ENCODE measurements at places on chromosomes 11 and 22. TPM values are rescaled to one million over a fixed set of nuclear protein-coding genes. Genes with fewer than 3 reads are reported as not detected.

DNA sequence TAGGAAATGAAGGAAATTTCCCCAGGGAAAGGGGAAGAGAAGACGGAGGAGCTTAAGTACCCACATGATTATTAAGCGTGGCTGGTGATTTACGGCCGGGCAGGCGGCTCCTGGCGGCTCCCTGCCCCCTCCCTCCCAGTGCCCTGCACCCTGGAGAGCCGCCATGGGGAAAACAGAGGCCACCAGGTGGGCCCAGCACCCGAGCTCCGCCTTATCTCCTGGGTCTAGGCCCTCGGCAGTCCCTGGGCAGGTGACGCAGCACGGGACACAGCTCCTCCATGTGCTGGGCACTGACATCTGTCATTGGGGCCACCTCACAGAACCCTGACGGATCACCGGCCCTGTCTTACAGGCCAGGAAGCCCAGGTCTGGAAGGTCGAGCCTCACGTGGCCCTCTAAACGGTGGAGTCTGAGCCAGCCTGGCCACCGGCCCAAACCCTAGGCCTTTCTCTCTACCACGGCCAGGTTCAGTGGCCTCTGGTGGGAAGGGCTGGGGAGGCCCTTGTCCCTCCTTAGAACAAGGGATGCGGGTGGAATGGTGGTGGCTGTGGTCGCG lies 60.2 kb upstream of the PPARA start:
- DNase-seq: no peak

- DNase-seq: no peak
Observed at GRCh38 chr11:38498721-38499120, 1900.7 kb upstream of the RAG2 start.

GRCh38 chr11:125945797-125946520 lies at the start of gene VSIG10L2:
VSIG10L2 (plus strand) TSS chr11:125946044; CDS start chr11:125946056, 12 bp downstream.
- peak; percentile 82 for DNase-seq

GRCh38 chr11:23564370-23564769 lies 704.1 kb upstream of the CCDC179 start:
- no peak for DNase-seq

GRCh38 chr11:63945477-63946163 lies 6.8 kb downstream of the NAA40 start:
- no peak for DNase-seq

GRCh38 chr11:6834021-6834420 lies 11.5 kb upstream of the OR10A5 start:
- DNase-seq: no peak

DNA sequence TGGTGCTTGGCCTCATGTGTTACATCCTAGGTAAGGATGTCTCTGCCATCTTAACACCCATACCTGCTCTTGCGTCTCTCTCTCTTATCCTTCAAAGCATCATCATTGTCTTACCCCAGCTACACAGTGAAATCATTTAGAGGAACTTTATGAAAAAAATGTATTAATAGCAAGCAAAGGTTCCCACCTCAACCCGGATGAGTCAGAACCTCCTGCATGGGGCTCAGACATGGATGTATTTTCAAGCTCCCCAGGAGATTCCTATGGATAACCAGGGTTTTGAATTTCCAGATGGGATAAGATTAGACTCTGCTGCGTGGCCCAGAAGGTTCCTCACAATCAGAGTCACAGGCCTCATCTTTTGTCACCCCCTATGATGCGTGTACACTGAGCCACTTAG lies 89.1 kb upstream of the NNMT start:
- DNase-seq: no peak

Gene SNAP29
- total RNA-seq: 30.9 TPM

Gene BATF2
- total RNA-seq: 0.42 TPM

Gene TRIM51
- total RNA-seq: not detected

Gene MN1
- total RNA-seq: 26.4 TPM

Gene OSBP2
- 3.0 TPM for total RNA-seq

All from esophagus muscularis mucosa (tissue), 4 donors.